HS-5 (cell line): ENCODE measurements at places on chromosomes 3 and 15.

DNA sequence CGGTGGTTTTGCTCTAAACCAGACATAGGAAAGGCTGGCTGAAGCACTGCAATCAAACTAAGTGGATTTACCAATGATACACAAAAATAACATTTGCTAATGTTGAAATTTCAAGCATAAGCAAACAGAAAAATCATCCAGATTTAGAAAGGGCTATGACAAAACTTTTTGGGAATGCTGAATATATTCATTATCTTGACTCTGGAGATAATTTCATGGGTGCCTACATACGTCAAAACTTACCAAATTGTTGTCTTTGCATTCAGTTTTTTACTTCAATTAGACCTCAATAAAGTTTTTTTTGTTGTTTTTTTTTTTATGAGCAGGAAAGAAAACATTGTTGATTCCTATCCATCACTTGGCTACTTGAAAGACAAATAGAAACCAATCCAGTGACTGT, 140.8 kb downstream of the NR2E3 start:
- no peak for DNase-seq

GRCh38 chr3:53065841-53066480, 20.1 kb upstream of the SFMBT1 start:
- no peak for DNase-seq

DNA sequence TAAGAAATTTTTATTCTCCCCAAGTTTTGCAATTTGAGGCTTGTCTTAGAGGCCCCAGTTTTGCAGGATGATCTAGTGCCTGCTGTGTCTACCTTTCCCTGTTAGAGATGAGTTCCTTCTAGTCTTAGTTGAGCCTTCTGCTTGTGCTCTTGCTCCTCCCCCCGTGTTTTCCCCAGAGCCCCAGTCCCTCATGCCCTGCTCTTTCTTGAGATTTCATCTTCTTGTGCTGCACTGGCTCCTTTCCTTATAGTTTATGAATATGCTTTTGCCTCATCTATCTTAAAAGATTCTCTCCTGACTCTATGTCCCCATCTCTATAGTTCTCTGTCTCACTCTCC, 4.7 kb downstream of the GAP43 start:
- no peak for DNase-seq

- DNase-seq = no peak
Observed at GRCh38 chr15:64651601-64652191, 123.7 kb downstream of the RBPMS2 start.

DNA sequence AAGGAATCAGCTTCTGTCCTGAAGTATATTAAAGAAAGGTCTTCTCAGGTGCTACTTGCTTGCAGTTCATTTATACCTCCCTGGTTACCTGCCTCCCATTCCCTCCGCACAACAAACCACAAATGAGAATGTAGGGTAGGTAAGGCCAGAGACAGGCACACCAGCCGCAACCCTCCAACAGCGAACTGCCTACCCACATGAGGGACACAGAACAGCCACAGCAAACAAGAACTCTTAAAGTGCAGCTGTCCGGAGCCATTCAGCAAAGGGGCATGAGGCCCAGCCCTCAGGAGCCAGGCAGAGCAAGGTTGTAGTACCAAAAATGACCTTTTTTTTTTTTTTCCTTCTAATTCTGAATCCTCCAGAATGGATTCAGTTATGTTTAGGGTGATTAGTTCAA, 52.4 kb downstream of the SPSB4 start:
- no peak for DNase-seq

DNA sequence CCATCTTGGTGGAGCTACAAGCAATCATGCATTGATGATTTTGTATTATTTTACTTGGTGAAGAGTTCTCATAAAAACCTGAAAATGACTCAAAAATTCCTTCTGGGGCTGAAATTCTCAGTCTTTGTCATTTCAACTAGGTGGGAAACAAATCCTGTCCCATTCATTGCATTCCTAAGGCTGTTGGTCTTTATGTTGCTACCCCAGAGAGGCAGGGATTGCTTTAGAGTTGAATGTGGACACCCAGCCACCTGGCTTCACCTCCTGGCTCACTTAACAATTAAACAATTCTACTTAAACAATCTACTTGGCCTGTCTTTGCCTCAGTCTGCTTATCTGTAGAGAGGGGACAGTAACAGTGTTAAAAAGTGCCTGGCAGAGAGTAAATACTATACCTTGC, 117.3 kb upstream of the UBE3A start:
- DNase-seq = no peak

GRCh38 chr3:14161282-14161681, 17.1 kb downstream of the XPC start:
- DNase-seq = no peak

- no peak for DNase-seq
Observed at GRCh38 chr3:2950159-2950558, 160.0 kb downstream of the IL5RA start.

GRCh38 chr3:186382217-186382885, 20.3 kb upstream of the DGKG start:
- no peak for DNase-seq

DNA sequence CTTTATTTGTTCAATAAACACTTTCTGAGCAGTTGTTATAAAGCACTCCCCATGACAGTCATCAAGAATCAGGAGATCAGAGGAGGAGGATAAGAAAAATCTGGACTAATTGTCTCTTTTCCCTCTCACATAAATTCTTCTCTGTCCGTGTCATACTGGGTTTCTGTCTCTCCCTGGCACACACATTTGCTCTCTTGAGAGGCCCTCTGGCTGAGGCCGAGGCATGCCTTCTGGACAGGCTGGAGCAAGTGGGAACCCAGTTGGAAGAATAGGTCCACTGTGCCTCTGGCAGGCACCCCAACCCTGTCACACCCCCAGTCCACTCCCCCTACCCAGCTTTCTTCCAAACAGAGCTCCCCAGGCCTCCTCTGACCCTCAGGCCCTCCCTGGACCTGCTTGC, 315.8 kb downstream of the UACA start:
- DNase-seq = no peak

DNA sequence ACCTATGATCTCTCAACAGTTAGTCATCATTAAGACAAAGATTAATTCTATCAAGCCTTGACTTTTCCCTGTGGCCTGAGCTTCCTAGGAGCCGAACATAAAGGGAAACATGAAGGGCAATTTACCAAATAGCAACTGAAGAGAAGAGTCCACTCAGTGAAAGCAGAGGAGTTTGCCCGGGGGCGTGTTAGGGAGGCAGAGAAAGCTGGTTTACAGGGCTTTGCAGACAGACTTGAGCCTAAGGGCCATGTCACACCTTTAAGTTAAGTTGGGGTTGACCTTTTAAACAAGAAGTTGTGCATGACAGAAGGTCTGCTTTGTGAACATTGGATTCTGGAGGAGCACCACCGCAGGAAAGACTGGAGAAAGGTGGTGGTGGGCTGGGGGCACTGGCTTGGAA, 701.8 kb upstream of the CFAP20DC start:
- DNase-seq = no peak

GRCh38 chr3:159724627-159725026, 264.0 kb upstream of the IL12A start:
- no peak for DNase-seq

DNA sequence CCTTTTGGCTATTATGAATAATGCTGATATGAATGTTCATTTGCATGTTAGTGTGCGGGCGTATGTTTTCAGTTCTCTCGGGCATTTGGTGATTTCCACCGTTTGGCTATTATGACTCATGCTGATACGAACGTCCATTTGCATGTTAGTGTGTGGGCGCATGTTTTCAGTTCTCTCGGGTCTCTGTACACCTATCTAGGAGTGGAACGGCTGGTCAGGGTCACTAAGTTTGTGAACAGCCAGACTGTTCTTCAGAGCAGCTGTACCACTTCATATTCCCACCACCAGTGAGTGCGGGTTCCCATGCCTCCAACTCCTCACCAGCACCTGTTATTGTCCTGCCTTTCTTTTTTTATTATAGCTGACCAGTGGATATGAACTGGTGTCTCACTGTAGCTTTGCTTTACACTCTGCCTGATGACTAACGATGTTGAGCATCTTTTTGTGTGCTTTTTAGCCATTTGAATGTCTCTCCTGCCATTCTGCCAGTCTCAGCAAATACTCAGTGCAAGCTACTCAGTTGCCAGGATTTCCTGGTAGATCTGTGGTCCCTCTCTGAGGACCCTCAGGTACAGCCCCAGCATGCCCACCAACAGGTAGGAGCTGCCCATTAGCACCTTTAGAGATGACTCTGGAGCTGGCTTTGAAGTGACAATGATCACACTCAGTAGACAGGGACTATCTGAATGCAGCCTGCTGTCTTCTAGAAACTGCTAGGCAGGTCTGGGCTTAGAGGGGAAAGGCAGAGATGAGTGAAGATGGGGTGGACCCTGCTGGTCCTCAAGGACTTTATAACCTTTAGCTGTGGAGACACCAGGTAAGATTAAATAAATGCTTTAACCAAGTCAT, 141.1 kb downstream of the XXYLT1 start:
- no peak for DNase-seq

DNA sequence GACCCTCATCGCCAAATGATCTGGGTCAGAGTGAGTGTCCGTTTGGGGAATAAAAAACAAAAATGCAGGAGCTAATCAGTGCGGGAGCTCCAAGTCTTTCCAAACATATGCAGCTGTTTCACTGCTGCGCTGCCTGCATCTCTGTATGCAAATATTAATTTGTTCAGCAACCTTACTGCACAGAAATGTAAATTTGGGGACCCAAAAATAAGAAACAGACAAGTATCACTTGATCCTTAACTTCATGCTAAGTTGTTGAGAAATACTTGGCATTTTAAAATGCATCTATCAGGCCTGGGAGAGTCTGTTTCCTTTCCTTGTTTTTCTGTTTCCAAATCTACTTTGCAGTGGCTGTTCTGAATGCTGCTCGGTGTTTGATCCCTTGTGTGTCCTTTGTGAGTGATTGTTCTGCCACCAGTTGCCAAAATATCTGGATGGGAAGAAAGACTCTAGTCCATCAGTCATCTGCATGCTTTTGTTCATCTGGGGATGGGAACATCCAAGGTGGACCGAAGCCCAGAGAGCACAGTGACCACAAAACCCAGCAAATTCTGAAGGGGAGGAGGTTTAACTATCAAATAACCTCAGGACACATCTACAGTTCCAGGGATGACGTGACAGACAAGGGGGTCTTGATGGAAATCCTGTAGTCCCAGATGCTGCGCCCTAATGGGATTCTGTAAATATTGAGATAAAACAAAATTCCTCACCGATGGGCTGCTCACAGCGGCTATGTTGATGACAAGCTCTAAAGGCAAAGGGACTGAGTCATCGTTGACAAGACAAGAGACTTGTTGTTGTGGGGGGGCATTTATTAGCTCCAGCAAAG, 199.5 kb upstream of the WNT5A start:
- DNase-seq = no peak

DNA sequence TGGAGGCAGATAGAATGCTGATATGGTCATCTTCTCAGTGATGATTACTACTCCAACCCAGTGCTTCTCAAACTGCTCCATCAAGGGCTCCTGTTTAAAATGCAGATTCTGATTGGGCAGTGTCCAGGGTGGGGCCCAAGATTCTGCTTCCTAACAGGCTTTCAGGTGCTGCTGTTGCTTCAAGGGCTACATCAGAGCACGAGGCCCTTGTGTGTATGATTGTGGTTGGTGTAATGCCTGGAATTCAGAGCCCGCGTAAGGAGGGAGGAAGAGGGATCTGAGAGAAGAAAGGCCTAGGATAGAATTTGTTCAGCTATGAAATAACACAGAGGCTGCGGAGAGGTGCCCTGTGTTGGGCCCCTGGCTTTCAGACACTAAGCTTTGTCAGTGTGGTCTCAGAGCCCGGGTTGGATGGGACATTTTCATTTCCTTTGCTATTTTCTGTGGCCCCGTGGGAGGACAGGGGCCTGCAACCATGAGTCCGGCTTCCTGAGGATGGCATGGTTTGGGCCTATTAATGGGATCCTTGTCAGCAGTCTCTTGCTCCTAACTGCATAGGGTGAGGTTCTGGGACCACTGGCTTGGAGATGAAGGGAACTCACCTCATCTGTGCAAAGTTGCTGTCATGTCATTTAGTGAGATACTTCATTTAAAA, 53.0 kb downstream of the ATP1B3 start:
- DNase-seq = no peak

DNA sequence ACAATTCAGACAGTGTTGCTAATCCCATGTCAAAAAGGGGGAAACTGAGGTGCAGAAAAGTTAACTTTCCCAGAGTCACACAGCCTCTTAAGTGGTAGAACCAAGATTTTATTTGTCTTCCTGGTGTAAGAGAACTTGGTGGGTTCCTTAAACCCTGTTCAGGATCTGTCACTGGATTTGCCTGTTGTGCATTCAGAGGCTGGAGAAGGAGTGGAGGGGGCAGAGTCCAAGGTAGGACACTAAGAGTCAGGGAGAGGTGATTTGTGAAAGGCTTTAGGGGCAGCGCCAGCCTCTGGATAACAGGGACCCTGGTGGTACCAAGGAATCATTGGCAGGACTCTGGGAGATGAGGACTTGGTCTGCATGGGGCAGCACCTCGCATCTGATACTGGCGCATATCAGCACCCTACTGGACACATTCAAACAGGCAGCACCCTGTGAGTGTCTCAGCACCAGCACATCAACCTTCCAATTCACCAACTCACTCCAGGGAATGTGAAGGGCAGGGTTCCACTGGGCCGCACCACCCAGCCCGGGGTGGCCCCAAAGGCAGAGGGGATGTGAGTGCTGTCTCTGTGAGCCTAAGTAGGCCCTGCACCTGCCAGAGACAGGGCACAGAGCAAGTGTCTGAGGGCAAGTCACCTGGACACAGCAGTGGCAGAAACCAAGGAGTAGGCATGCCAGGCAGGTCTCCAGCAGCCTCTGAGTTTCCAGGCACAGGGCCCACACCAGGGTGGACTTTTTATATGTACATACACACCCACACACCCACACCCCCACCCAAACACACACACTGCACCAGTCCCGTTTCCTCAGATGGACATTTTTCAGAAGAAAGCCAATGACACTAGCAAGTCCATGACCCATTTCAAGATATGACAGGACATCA, 71.6 kb downstream of the LIPC start:
- DNase-seq = no peak

- DNase-seq = no peak
Observed at GRCh38 chr15:83673385-83673784, 19.5 kb downstream of the ADAMTSL3 start.

DNA sequence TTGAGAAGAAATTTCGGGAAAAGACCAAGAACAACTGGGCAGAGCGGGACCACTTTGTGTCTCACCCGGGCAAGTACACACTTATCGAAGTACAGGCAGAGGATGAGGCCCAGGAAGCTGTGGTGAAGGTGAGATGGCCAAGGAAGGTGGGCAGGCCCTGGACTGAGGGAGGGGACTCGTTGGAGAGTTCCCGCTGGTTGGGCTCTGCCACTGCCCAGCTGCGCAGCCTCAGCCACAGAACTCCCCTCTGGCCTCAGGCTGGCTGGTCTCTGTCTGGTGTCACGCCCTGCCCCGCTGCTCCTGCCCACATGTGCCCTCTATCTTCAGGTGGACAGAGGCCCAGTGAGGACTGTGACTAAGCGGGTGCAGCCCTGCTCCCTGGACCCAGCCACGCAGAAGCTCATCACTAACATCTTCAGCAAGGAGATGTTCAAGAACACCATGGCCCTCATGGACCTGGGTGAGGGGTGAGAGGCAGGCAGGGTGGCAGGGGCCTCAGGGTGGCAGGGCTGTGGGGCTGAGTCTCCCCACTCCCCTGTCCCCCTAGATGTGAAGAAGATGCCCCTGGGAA, 2.4 kb downstream of the PARP3 start:
- no peak for DNase-seq
